ENCODE measurements at places on chromosomes 5 and 9.

DNA sequence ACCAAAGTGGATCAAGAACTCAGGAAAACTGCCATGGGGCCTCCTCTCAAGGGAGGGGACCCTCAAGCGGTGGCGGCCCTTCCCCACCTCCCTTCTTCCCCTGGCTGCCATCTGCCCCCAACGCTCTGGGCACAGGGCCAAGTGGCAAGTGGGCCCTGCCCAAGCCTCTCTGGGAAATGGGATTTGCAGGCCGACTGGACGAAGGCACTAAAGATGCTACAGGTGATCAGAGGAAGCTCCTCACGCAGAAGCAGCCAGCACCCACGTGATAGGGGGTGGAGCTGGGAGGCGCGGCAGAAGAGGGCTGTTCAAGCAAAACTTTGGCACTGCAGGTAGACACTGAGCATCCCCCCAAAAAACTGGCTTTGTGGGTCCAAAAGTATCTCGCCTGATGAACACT, 52.7 kb upstream of the UBTD2 start:
- no peak for DNase-seq

GRCh38 chr5:111135363-111135762, 43.2 kb downstream of the WDR36 start:
- DNase-seq: no peak

GRCh38 chr9:20726144-20726543, 42.1 kb downstream of the FOCAD start:
- DNase-seq: no peak

- peak; percentile 69 for DNase-seq
Observed at GRCh38 chr5:176817841-176818377, 7.5 kb downstream of the UNC5A start.

GRCh38 chr9:76845254-76845653, 60.7 kb downstream of the PRUNE2 start:
- no peak for DNase-seq

GRCh38 chr9:93007529-93008058, 50.9 kb upstream of the SUSD3 start:
- DNase-seq: no peak

DNA sequence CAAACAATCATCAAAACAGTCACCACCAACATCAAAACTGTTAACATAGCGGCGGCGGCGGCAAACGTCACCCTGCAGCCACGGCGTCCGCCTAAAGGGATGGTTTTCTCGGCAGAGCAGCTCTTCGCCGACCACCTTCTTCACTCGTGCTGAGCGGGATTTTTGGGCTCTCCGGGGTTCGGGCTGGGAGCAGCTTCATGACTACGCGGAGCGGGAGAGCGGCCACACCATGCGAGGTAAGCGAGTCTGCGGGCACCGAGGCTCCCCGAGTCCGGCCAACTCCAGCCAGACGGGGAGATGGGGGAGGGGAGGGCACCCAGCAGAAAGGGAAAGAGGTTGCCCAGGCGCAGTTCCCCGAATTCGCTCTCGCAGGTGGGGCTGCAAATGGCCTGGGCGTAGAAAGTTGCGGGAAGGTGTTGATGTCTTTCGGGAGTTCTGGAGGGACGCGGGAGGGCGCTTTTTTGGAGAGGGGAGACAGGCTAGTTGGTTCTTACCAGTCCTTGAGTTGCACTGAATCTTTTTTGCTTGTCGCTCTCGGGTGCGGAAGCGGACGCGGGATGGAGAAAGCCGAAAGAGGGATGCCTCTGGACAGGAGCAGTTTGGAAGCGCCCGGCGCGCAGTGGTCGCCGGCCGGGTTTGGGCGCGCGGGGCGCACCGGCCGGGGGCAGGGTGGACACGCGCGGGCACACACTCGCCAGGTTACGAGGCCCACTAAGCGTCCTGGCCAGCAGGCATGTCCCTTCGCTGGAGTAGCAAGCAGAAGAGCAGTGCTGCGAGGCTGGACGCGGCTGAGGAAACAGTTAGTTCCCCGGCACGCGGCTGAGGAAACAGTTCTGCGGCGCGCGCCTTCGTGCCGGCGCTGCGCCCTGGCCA, 849 bp downstream of the RORB start:
- no peak for DNase-seq

DNA sequence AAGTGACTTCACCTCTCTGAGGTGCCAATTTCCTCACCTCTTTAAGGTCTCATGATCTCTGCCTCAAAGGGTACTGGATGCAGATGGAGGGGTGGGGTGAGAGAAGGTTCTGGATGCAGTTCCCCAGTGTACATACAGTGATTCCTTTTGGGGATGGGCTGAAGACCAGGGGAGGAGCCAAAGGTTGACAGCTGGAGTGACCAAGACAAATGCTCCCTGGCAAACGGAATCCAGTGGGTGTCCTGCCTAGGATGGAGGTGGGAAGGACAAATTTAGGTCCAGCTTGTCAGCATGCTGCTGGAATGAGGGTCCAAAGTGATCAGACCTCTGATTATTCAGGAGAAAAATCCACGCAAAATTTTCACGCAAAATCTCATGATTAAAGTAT, 7.3 kb upstream of the LMX1B start:
- DNase-seq: no peak

DNA sequence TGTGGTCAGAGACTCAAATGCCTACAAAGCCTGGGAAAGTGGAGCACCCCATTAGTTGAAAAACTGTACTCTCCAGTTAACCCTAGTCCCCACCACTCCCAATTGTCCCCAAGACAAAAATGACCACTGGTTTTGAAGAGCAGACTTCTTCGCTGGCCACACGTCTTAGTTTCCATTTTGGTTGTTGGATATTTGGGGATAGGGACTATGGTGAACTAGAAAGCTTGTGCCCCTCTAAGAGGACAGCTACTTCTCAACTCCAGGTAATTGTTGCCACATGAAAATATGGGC, 109.4 kb upstream of the SPRY4 start:
- DNase-seq: no peak

- no peak for DNase-seq
Observed at GRCh38 chr5:54537725-54538124, 20.2 kb downstream of the SNX18 start.

GRCh38 chr5:177456591-177456964, 10.0 kb downstream of the PRR7 start:
- no peak for DNase-seq

GRCh38 chr5:149153751-149154610, 12.7 kb downstream of the ABLIM3 start:
- DNase-seq: no peak

DNA sequence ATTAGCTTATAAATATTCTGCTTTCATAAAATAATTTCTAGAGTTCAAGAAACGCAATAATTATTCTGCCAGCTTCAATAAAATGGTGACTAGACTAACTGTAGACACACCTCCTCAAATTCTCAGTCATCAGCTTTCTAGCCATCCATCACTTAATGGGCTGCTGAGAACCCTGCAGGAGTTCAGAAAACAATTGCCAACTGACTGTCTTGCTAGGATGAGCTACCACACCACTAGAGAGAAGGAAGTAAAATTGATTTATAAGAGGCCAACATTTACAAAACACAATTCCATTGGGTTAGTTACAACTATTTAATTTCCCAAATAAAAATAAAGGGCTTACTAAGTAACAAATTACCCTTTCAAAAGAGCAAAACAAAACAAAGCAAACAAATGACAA, 126.5 kb upstream of the PAPPA start:
- no peak for DNase-seq

GRCh38 chr5:56670916-56671315, 144.4 kb upstream of the MAP3K1 start:
- DNase-seq: no peak

DNA sequence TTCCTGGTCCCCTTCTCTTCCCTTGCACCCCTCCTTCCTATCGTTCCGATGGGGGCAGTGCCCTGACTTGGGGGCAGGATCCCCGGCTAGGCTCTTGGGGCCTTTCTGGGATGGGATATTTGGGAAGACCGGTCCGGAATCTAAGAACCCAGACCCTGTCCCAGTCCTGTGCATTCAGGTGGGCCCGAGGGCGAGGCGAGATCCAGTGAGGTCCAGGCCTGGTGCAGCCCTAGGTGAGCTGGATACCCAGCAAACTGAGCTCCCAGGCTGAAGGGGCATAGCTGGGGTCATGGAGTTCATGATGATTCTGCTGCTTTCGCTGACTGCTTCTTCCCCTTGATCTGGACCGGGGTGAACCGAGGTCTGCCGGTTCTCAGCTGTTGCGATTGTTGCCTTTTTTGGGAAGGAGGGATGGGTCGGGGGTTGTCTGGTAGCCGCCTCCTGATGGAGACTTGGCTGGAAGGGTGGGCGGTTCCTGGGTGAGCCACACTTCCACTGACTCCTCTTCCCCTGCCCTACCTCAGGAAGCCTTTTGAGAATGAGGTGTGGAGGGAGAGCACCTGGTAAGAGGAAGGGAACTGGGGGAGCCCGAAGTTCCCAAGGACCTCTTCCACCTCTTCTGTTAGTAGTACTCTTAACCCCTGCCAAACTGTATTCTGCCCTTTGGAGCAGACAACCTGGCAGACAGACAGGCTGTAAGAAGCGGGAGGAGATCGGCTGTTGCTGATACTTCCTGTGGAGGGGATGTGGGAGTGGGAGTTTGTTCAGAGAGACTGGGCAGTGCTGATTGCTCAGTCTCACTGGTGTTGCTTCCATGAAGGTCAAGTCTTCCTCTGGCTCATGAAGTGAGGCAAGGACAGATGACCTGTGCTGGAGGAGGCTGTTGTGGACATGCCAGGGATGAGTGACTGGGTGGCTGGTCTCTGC, 1.0 kb downstream of the LRRC8A start:
- DNase-seq: no peak

DNA sequence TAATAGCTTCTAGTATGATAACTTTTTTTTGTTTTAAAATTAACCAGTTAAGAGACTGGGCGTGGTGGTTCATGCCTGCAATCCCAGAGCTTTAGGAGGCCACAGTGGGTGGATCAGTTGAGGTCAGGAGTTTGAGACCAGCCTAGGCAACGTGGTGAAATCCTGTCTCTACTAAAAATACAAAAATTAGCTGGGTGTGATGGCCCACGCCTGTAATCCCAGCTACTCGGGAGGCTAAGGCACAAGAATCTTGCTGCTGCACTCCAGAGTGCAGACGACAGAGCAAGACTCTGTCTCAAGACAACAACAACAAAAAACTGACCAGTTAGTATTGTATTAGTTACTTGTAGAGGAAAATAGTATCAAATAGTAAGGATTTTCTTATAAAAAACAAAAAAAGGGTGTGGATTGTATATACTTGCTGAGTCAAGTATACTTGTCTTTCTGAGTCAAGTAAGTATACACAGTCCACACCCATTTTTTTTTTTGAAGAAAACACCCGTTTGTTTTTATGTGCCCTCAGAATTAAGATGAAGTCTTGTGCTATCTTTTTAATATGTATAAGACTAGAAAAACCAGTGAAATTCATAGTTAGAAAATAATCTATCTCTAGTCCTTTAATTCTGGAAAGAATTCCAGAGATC, 25.3 kb downstream of the UBAP1 start:
- no peak for DNase-seq

- no peak for DNase-seq
Observed at GRCh38 chr5:111953351-111954127, 196.5 kb upstream of the NREP start.

DNA sequence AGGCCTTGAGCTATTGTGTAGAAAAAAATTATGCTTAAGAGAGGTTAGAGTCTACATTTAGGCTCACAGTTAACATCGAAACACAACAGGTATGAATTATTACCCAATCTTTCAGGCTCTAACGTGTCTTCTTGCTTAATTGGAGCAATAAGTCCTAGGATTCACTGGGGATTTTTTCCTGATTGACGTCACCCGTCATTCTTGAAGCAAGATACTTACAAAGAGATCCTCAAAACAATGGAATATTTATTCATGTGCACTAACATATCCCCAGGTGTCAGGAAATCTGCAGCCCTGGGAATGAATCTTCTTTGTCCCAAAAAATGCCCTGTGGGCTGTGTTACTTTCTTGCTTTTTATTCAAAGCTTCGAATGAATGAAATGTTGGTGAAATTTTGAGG, 413.5 kb downstream of the NFIB start:
- no peak for DNase-seq

- no peak for DNase-seq
Observed at GRCh38 chr5:82364497-82364896, 86.3 kb upstream of the RPS23 start.

DNA sequence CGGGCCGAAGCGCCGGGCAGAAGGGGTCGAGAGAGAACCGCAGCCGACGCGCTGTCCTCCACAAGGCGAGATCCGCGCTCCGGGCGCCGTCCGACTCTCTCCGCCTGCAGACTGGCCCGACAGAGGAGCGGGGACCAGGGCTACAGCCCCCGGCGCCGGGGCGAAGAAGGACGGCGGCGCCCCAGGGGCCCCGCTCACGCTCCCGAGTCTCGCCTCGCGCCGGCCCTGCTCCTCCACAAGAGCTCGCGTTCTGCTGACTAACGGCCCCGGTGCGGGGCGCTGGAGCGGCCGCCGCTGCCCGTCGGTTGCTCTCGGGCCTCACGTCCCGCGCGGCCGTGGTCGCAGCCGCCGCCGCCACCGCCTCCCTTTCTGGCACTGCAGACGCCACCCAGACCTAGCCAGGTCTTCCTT, 338 bp downstream of the ABHD17B start:
- DNase-seq: no peak

DNA sequence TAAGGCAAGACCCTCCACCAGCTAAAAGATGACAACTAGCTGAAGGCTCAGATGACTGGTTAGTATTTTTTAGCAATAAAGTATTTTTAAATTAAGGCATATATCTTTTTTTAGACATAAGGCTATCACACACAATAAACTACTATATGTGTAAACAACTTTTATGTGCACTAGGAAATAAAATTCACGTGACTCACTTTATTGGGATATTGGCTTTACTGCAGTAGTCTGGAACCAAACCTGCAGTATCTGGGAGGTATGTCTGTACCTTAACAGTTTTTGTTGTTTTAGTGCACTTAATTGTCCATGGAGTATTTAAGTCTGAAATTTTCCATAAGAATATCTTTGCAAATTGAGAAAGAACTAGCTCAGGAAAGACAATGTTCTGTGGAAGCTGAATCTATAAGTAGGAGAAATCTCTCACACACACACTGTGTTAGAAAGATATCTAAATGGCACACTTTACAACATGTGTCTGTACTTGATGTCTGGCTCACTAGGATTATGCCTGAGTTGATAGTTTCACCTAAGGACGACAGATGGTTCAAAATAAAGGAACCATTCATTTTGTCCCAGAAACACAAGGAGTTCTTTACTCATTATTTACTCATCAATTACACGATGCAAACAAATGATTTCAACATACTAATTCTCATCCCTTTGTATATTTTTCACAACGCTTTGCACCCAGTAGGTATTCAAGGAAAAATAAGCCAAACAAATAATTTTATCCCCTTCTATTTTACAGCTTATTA, 4.6 kb downstream of the RAPGEF6 start:
- DNase-seq: no peak

- no peak for DNase-seq
Observed at GRCh38 chr5:54206580-54207229, 103.7 kb downstream of the ARL15 start.

GRCh38 chr5:2010940-2011339, 128.2 kb upstream of the IRX4 start:
- no peak for DNase-seq

- DNase-seq: no peak
Observed at GRCh38 chr5:150497274-150497988, 10.5 kb upstream of the NDST1 start.

Data from COR-L47 (cell line).